ENCODE measurements at places on chromosomes 6 and 20.

- DNase-seq, result no peak
Observed at GRCh38 chr6:144217264-144217663, 66.9 kb downstream of the STX11 start.

- no peak for DNase-seq
Observed at GRCh38 chr6:57201718-57202117, 20.4 kb downstream of the RAB23 start.

DNA sequence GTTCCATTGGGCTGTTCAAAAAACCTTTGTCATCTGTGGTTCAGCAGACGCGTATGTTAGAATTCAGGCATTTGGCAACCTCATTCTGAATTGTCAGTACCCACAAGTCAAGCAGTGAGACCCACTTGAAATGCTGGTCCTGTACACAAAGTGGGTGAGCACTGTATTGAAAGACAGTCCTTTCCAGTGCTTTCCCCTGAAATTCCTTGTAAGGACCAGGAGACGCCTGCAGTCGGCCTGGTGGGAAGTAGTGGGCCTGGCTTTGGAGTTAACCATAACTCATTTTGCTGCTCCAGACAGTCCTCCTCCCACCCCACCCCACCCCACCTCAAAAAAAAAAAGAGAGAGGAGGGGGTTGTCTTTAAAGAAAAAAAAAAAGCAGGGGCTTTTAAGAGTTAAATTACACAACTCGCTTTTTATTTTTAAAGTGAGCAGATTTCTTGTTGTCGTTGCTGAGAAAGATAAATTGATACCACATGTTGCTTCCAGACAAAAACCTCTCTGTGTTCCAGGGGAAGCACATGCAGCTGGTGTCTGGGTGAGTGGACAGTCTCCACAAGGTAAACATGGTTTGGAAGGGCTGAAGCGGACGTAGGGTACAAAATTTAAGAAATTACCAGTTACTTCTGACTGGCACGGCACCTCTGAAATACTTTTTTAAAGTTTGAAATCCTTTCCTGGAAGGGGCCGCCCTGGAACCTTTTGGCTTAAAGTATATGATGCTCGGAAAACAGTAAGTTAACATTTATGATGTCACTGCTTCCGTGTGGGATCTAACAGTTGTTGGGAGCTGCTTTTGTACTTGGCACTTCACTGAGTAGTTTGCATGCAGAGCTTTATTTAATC lies 95.3 kb downstream of the FOXO3 start:
- no peak for DNase-seq

DNA sequence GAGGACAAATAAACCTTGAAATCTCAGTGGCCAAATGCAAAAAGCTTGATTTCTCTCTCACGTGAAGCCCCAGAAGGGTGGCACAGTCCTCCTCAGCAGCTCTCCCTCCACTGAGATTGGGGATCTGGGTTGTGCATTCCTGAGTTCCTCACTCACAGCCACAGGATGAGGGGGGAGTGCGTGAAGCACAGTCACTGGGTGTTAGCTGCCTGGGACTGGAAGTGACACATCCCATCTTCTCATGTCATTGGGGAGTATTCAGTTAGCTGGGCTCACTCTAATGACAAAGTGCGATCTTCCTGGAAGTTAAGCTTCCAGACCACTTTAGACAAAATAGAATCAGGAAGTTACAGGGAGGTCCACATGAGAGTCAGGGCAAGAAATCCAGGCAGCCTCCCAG lies 192.2 kb upstream of the LRFN2 start:
- DNase-seq, result no peak

DNA sequence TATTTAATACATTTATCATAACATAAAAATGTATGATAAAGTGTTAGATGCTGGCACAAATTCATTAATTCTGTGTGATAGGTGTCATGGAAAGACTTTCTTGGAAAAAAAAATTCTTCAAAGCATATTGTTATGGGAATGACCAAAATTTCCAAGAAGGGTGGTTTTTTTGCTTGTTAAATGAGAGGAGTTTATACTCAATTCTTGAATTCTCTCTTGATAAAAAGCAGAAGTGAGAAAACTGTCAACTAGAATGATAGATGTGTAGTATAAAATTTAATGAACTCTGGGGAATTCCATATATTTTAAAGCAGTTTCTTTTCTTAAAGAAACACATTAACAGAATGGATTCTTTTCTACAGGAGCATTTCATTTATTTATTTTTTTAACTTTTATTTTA lies 62.0 kb upstream of the SNAP91 start:
- no peak for DNase-seq

GRCh38 chr6:108200631-108201030 lies 34.8 kb downstream of the NR2E1 start:
- no peak for DNase-seq

GRCh38 chr6:32799168-32799567 lies 17.6 kb downstream of the HLA-DOB start:
- DNase-seq, result no peak

GRCh38 chr6:18101271-18101670 lies 21.2 kb downstream of the NHLRC1 start:
- no peak for DNase-seq

DNA sequence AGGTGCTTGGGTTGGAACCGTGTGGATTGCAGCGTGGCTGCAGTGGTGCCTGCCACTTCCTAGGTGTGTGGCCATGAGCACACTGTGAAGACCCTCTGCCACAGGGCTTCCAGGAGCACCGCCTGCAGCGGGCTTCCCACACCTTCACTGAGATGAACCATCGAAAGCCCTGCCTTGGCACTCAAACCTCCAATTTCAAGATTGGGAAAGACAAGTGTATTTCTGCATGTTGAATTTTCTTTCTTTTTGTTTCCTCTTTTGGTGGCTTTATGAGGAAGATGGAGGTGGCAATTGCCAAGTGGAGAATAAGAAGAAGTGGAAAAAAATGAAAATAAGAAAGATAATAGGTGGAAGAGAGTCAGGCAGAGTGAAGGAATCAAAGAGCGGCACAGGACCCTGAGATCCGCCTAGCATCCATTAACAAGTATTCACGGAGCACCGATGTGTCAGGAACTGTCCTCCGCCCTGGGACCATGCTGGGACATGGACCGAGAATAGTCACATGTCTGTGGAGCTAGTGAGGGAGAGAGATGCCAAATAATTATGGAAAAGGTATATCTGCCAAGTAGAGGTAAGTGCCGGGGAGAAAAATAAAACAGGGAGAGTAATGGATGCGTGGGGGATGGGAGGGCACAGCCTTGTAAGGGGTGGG lies 159.9 kb downstream of the BCAS1 start:
- peak; percentile 77 for DNase-seq

DNA sequence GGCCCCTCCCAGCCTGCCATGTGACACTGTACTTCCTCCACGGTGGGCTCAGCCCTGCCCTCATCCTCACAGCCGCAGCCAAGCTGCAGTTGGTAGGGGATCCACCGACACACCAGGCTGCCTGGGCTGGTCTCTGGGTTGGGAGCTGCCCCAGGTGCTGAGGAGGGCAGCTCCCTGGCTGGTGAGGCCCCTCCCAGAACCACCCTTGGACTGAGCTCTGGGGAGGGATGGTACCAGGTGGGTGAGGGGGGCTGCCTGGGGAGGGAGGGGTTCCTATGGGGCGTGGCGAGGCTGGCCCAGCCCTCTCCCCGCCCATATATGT lies 185 bp upstream of the TNFRSF6B start:
- DNase-seq, result peak; percentile 2

DNA sequence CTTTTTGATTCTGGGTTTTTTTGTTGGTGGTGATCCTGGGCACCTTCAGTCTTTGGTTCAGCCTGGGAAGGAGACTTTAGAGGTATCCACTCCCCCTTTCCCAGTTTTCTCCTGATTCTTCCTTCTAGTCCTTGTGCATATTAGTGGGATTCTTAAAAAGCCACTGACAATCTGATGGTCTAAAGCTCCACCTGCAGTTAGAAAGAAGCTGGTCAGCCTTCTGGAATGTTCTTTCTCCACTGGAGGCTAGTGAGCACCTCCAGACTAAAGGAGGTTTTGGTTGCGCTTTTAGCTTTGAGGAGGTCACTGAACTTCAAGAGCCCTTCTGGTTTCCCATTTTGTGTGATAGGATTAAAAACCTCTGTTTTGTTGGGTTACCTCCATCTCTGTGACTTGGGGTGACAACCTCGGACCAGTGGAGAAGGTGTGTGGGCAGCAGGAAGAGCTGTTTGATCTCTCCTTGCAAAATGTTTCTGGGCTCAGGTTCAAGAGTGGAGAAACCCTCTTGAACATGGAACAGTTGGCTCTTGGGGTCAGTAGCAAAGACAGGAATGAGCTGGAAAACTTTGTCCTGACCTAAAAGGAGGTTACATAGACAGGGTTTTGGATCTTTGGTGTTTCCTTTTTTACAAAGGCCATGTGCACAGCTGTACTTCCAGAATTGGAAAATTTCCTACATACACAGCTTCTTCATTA lies 29.0 kb downstream of the JARID2 start:
- no peak for DNase-seq

- no peak for DNase-seq
Observed at GRCh38 chr6:80341330-80341729, 234.9 kb downstream of the BCKDHB start.

- no peak for DNase-seq
Observed at GRCh38 chr6:12769556-12770256, 53.1 kb downstream of the PHACTR1 start.

DNA sequence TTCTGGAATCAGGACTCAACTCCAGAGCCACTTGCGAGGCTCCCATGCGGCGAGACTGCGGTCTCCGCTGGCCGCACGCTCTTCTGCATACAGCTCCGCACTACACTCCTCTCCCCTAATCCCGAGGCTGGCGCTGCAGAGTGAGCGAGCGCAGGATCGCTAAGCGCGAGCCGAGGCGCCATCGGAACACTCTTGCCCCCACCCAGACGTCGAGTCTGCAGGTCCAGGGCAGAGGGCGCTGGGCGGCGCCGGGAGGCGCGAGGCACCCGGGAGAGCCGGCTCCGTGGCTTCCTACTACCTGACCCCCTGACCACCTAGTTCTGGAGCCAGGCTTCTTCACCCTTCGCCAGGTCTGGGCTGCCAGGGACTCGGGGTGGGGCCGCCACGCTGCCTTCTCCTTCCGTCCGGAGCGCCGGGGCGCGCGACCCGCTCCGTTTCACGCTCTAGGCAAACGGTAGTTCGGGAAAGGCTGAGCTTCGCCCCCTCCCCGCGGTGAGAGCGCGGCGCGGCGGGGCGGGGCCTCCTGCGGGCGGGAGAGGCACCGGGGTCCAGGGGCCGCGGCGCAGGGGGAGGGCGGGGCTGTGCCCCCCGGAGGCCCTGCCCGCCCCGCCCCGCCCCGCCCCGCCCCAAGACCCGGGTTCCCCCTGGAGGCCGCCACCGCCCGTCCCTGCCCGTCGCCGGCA lies 5.4 kb upstream of the TUBB2A start:
- DNase-seq, result peak; percentile 64

GRCh38 chr6:53699462-53699861 lies 33.9 kb upstream of the KLHL31 start:
- no peak for DNase-seq

GRCh38 chr6:1665214-1665613 lies 55.5 kb downstream of the FOXC1 start:
- peak; percentile 87 for DNase-seq

DNA sequence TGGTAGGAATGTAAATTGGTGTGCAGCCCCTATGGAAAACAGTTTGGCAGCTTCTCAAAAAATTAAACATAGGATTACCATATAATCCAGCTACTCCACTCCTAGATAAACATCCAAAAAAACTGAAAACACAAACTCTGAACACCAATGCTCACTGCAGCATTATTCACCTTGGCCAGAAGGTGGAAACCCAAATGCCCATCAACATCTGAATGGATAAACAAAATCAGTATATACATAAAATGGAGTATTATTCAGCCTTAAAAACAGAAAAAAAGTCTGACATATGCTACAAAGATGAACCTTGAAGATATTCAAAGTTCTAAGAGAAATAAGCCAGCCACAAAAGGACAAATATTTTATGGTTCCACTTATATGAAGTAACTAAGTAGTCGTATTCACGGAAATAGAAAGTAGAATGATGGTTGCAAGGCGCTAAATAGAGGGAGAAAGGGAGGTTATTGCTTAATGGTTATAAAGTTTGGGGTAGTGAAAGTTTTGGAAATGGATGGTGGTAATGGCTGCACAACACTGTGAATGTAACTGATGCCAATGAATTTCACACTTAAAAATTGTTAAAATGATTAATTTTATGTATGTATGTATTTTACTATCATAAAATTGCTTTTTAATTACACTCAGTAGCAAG lies 4.0 kb downstream of the PHF10 start:
- DNase-seq, result peak; percentile 39

- DNase-seq, result peak; percentile 2
Observed at GRCh38 chr6:106974999-106975737, 639 bp upstream of the CD24 start.

- no peak for DNase-seq
Observed at GRCh38 chr6:56751604-56752003, 108.9 kb upstream of the DST start.

DNA sequence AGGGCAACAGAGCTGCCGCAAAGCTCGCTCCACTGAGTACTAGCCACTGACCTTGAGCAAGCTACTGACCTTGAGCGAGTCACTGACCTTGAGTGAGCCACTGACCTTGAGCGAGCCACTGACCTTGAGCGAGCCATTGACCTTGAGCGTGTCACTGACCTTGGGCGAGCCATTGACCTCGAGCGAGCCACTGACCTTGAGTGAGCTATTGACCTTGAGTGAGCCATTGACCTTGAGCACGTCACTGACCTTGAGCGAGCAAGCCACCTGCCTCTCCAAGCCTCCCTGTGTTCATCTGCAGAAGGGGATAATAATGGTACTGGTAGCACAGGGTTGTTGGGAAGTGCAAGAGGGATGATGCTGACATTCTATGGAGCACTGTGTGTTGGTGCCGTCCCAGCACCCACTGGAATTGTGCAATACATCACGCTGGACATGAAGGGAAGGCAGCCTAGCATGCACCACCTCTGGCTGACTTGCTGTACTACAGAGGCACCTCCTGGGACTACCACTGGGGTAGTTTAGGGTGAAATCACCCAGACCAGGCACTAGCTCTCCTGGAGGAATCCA lies 60.2 kb downstream of the CTCFL start:
- peak; percentile 85 for DNase-seq

DNA sequence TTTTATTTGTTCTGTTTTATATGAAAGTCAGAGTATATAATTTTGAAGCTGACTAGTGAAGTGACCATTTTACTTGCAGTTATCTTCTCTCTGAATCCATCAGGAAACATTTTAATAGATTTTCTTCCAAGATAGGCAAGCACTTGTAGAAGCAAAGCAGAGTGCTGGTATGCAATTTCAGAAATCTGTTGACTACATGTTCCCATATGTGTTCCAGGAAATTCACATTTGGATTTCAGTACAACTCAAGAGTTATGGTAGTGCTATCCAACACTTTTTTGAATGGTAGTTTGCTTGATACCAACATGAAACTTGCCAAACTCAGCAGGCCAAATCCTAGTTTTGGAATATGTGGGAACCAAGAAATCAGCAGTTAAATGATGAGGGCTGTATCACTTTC lies 94.0 kb downstream of the CENPW start:
- DNase-seq, result no peak

DNA sequence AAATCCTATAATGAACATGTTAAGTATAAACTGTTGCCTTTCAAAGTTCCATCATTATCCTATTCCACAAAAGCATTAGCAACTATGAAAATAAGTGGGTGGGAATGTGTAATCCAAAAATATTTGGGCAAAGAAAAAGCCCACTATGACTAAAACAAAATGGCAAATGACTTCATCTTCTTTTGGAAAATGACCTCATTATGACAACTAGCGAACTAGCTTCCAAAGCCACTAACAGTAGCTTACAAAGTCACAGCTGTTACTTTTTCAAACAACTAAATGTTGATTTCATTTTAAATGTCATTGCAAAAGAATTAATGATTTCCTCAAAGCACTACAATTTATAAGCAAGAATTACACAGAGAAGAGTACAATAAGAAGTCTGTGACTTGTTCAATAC lies 49.8 kb upstream of the RUNX2 start:
- no peak for DNase-seq
